ENCODE measurements at places on chromosomes 6 and 20. TPM values are rescaled to one million over a fixed set of nuclear protein-coding genes. Genes with fewer than 3 reads are reported as not detected.

The TNFAIP3 gene
- total RNA-seq = 4.1 TPM

The TREM1 gene
- not detected for total RNA-seq

The ATP9A gene
- 40.5 TPM for total RNA-seq

The COL20A1 gene
- not detected for total RNA-seq

The RCAN2 gene
- total RNA-seq = 1.5 TPM

The LY6G5C gene
- 2.4 TPM for total RNA-seq

The MRAP2 gene
- total RNA-seq = 3.6 TPM

The DUSP15 gene
- total RNA-seq = 0.65 TPM

The CCM2L gene
- 16.7 TPM for total RNA-seq

The MAFB gene
- total RNA-seq = 5.9 TPM

The SCRT2 gene
- not detected for total RNA-seq

The RUNX2 gene
- total RNA-seq = under 0.01 TPM

The NOX3 gene
- not detected for total RNA-seq

The ANGPT4 gene
- total RNA-seq = not detected

The GZF1 gene
- 12.4 TPM for total RNA-seq

The FBXO9 gene
- total RNA-seq = 29.6 TPM

The NMBR gene
- under 0.01 TPM for total RNA-seq

The OR2B2 gene
- not detected for total RNA-seq

The CRISP1 gene
- total RNA-seq = not detected
